ENCODE measurements at places on chromosomes 1 and 21.

DNA sequence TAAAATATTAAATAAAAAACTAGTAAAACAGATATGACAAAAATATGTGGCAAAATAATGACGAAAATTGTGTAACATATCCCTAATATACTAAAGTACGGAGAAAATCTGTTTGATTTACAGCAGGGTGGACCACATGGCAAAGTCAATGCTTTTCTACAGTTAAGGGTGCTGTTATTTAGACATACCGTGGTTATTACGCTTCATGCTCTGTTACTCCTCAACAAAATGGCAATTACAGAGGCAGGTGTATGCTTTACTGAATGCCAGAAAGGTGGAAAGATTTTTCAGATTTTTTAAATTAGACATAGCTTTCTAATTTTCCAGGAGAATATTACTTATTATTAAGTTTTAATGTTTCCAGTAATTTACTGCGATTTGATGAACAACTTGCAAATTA, 343.9 kb upstream of the DPYD start:
- DNase-seq: no peak

GRCh38 chr1:61184040-61184713, 101.8 kb downstream of the NFIA start:
- no peak for DNase-seq

- DNase-seq: peak; percentile 47
Measured at GRCh38 chr21:37452227-37452626, 85.7 kb downstream of the DYRK1A start.

GRCh38 chr1:103218369-103218768, 110.0 kb upstream of the COL11A1 start:
- DNase-seq: no peak

- DNase-seq: no peak
Measured at GRCh38 chr1:30790850-30791778, 33.5 kb upstream of the LAPTM5 start.

DNA sequence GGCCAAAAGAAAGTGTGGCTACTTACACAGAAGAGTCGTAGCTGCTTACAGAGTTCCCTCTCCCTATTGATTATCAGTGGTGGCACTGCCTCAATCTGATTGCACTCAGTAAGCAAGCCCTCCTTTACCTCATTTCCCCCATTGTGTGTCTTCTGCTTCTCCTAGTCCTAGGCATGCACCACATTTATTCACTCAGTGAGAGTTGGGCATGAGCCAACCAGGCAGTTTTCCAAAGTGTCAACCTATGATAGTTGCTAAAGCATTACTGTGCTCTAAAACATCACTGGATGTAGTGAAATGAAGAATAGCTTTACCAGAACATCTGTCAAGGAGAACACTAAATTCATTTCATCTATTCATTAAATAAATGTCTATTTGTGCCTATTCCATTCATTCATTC, 19.3 kb downstream of the GJA5 start:
- DNase-seq: no peak

- DNase-seq: peak; percentile 83
Measured at GRCh38 chr21:45228171-45228641, 59.5 kb downstream of the POFUT2 start.

- no peak for DNase-seq
Measured at GRCh38 chr1:94522304-94522703, 19.3 kb downstream of the F3 start.

- DNase-seq: no peak
Measured at GRCh38 chr1:159945483-159946241, at the start of gene IGSF9. Gene IGSF9, minus strand, starts transcription at chr1:159945613. Its CDS starts 2,159 bp downstream, at chr1:159943454.

GRCh38 chr1:228243093-228243492, 35.2 kb downstream of the OBSCN start:
- no peak for DNase-seq

GRCh38 chr1:95126846-95127245, 9.7 kb downstream of the TLCD4 start:
- DNase-seq: no peak

DNA sequence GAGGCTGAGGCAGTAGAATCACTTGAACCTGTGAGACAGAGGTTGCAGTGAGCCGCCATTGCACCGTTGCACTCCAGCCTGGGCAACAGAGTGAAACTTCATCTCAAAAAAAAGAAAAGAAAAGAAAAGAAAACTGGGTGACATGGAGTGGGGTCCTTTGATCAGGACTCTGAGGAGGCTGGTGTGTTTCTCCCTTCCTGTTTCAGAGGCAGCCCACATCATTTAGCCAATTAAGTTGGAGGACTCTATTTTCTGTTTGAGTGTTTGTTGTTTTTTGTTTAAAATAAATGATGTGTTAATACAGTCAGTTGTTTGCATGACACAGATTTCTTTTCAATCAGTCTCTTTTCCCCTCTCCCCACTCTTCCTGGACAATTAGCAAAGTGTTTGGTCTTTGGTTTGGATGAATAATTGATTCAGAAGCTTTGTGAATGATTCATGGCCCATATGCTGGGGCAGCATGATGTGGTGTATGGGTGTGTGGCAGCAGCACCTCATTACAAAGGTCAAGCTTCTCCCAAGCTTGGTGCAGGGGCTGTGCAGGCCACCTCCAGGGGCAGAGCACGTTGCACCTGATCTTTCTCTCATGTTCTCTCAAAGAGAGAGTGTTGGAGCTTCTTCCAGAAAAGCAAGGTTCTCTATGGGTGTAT, 48.8 kb downstream of the CACNA1E start:
- no peak for DNase-seq

GRCh38 chr1:113937146-113937545, 8.0 kb downstream of the HIPK1 start:
- no peak for DNase-seq

DNA sequence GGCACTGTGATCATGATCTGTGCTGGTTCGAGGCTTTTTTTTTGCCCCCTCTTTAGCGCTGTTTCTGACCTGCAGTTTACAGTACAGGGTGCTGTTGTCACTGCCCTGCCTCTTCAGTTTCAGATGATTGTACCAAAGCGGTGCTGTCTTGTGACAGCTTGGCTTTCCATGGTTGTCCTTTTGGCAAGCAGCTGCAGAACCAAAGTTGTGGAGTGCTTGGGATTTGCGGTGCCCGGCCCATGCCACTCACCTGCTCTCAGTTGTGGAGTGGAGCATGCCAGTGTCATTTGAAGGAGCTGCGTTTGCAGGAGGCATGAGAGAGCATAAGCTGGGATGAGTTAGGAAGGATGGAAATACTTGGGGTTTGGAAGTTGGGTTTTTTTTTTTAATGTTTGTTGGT, 48.4 kb downstream of the DOP1B start:
- no peak for DNase-seq

DNA sequence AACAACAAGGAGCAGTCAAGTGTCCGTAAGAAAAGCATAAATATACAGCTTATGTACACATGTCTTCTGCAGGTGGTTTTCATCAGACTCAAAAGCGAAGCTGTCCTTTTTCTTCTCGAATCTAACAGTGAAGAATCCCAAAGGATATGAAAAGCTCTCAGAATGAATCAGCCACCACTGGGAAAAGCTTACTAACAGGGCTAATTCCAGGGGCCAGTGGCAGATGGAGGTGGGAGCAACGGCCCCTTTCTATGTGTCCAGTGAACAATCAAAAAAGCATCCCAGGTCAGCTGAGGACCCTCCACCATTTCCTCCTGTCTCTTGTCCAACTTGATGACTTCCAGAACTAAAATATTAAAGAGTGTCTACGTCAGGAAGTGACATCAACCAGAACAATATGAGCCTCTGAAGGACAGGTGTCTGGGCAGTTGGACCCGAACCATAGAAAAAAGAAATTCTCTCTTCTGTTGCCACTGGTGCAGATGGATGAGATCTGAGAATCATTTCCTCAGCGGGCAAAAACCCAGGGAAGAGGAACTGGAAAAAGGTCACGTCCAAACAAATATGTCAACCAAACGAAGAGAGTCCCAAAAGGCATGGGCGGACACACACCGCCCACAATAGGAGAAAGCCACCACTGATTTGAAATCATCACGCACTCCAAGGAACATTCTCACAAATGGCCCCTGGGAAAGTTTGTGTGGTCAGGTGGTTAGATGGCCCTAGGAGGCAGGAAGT, 70.4 kb upstream of the TIAM1 start:
- DNase-seq: no peak

DNA sequence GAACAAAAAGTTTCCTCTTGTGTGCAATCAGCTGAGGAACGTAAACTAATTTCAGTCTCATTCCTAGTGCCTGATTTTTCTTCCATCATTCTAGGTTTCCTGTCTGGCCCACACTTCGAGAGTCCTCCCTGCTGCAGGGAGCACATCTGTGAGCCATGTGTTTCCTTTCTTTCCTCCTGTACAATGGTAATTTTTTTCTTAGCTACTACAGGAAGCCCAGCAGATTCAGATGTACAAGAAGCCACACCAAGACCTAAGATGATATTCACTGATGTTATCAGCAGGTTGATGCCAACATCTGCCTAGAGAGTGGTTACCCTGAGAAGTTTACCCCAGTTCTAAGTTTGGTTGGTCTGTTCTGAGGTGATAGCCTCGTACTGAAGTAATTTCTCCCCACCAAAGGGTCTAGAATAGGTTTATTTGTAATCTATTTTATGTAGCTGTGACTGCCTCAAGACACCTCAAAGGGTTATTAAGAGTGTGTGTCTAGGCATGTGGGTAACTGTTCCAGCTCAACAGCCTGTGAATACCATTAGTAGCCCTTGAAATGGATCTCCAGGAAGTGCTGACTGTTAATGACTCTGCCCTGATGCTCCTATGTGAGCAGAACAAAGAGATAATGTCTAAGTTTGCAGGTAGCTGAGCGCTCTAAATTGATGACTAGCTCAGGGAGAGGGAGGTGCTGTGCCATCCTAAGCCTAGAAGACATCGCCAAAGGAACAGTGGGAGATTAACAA, 31.7 kb upstream of the CLDN14 start:
- DNase-seq: no peak

DNA sequence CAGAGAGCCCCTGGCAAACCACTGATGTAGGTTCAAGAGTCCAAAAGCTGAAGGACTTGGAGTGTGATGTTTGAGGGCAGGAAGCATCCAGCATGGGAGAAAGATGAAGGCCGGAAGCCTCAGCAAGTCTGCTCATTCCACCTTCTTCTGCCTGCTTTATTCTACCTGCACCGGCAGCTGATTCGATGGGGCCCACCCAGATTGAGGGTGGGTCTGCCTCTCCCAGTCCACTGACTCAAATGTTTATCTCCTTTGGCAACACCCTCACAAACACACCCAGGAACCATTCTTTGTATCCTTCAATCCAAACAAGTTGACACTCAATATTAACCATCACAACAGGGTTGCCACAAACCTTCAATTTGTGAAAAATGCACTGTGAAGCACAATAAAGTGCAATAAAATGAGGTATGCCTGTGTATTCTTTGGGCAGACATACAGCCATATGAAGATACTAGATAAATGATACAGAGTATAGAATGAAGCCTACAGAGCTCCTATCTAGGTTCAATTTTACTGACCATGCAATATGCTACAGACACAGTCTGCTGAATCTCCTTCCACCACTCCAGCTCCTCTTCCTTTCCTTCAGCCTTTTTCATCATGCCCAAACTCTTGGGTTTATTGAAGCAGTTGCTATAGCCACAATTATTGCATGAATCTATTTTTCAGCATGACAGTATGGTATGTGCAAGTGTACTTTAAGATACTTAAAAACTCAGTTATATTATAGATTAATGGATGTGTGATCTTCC, 24.0 kb upstream of the CDC42BPA start:
- DNase-seq: no peak

GRCh38 chr1:168019407-168019806, 82.5 kb upstream of the MPC2 start:
- DNase-seq: no peak

DNA sequence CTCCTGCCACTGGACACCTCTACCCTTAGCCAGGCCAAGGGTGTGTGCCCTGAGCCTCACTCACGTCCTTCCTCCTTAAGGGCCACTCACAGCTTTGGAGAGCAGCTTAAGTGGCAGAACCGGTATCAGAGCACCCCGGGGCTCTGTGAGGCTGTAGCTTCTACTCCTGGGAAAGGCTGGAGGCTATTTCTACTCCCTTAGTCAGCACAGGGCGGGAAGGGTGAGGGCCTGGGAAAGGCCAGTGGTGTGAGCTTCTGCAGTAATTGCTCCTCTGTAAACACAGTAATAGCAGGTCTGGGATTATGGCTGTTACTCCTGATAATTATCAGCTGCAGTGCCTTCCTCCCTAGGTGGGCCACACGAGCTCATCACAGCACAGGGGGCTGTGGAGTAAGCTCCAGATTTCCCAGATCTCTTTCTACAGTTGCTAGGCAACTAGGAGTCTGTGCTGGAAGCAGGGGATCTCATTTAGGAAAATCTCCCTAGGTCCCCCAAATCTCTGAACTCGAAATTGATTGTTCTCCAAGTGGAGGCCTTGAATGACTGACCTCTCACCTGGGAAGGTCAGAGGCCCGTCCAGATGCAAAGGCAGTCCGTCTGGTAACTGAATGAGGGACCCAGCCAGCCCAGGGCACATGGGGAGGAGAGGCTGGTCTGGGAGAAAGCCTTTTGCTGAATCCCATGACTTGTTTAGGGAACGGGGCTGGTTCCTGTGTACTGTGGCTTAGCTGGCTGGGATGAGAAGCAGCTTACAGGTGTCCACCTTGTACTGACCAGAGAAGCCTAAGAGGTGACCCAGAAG, 29.3 kb downstream of the IER5 start:
- DNase-seq: no peak

DNA sequence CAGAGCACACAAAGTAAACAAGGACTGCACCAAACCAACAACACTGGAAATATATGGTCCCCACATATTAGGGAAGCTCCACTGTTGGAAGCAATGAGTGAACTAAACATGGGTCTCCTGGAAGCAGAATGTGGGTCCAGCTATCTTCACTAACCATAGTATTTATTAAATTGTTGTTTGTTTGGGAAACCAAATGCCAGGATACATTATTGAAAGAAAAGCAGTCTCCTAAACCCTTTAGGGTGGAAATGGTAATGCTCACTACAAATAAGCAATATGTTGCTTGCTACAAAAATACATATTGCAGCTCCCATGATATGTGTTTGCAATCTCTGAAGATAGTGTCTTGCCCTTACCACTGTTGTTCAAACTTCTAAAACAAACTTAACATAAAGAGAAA, 2.2 kb downstream of the NEGR1 start:
- DNase-seq: no peak

GRCh38 chr21:41290106-41290799, 26.3 kb upstream of the FAM3B start:
- DNase-seq: no peak

- DNase-seq: no peak
Measured at GRCh38 chr1:102550729-102551384, 554.1 kb upstream of the OLFM3 start.

GRCh38 chr1:170150921-170151320, 5.2 kb downstream of the NTMT2 start:
- no peak for DNase-seq

DNA sequence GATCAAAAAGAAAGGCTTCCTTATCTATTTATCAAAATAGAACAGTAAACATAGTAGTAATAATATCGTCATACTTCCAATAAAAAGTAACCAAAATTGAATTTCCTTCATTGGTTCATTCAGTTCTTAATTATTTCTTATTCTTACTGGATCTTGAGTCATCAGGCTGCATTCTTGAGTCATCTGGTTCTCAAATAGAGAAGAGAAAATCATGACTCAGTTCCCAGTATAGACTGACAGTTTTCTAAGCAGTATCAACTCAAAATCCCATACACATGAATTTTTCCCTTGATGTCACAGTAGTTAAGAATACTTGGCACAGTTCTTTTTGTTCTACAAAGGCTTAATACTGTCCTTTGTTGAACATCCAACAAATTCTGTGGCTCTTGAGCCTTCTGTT, 626.9 kb upstream of the ADGRL4 start:
- peak; percentile 1 for DNase-seq

Measured in H54 (cell line).